ENCODE measurements at places on chromosomes 13 and 19. TPM values are rescaled to one million over a fixed set of nuclear protein-coding genes. Genes with fewer than 3 reads are reported as not detected.

The ACER1 gene
- not detected for total RNA-seq

The LNX2 gene
- 7.5 TPM for total RNA-seq

The FLT3 gene
- not detected for total RNA-seq

The DMKN gene
- not detected for total RNA-seq

The COMP gene
- total RNA-seq, result 0.30 TPM

The PLIN4 gene
- not detected for total RNA-seq

The GIPR gene
- not detected for total RNA-seq

The FUT1 gene
- total RNA-seq, result 0.16 TPM

The MBD3L2 gene
- total RNA-seq, result not detected
